AG04449 (cell line): ENCODE measurements at places on chromosomes 13 and 19.

GRCh38 chr13:50011461-50011860 is 3.8 kb upstream of the KCNRG start:
- DNase-seq, result no peak

GRCh38 chr13:46032341-46032740 is 20.2 kb downstream of the ZC3H13 start:
- no peak for DNase-seq

GRCh38 chr19:12092065-12092867 is 27.7 kb downstream of the ZNF844 start:
- peak; percentile 37 for DNase-seq

DNA sequence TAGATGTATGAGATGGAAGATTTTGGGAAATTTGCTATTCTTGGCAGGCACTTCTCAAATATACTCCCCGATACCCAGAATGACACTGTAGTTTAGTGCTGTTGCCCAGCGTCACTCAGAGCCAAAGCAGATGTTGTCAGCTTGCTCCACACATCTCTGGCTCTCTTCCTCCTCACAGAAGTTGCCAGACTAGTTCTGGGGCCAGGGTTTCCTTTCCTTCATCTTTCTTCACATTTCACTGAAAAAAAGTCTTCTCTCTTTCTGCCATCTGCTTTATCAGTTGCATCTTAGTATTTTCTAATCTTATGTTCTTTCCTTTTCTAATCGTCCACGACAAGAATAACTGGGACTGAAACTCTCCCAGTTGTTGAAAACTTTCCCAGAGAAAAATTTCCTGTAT is 251.4 kb downstream of the RGCC start:
- DNase-seq, result no peak

DNA sequence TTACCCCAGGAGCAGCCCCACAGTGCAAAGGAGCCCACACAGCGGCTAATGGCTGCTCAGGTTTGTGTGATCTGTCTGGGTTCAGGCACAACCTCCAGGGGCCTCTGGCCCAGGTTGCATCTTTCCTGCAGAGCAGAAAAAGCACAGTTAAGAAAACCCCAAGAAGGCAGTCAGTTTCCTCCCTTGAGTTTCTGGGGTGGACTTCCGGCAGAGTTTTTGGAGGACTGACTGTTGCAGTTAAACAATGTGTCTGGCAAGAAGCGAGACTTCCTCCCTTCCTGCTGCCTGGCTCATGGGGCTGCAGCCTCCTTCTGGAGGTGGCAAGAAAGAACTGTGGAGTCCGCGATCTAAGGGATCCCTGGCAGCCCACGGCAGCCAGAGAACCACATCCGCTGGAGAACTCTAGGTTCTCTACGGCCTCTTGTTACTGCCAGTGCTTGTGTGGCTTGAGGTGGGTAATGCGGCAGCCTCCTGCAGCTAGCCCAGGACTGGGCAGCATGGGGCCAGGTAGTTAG is 114.4 kb downstream of the ZDHHC20 start:
- DNase-seq, result no peak

GRCh38 chr19:32387701-32388392 is 17.7 kb upstream of the DPY19L3 start:
- DNase-seq, result no peak

DNA sequence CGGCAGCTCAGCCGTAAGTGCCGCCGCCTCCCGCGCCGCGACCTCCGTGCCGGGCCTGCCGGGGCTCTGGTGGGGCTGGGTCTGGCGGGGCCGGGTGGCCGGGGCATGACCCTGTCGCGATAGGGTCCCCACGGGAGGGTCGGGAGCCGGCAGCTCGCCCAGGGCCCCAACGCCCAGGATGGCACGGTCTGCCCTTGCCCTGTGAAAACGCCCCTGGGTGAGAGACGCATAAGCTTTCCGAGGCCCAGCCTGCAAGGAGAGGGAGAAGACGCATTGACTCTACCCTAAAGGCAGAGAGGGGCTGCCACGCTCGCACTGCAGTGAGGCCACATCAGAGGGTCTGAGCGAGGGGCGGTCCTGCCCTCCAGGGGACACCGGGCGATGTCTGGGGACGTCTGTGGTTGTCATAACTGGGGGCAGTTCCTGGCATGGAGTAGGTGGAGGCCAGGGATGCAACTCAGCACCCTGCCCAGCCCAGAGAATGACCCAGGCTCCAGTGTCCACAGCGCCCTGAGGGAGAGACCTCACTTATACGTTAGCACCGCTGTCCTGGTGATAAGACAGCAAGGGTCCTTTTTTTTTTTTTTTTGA is 539 bp downstream of the ZNF554 start:
- no peak for DNase-seq

DNA sequence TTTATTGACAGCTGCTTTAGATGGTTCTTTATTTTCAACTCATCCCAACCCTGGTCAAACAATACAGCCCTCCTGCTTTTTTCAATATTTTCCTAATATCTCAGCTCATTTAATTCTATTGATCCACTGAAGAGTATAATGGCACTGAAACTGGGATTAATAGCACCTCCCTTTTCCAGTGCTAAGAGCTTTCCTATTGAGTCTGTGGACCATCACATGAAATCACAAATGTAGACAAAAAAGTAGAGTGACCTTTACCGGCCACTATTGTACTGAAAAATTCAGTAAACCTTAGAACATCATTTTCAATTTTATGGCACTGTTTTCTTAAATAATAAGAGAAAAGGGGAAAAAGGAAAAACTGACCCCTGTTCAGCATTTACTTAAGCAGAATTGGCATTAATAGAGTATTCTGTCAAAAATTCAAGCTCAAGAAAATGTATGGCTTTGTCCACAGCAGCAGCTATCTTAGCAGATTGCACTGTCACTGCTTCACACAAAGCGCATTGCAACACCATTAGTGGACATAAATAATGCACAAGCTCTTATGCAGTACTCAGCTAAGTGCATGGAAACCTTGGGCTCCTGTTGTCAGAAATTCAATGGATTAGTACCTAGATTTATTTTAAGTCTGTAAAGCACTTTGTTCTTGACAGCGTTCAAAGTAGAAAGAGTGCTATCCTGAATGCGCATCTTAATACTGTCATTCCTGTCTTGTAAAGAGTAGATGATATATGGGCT is 851.0 kb upstream of the KLHL1 start:
- DNase-seq, result no peak

- DNase-seq, result no peak
These were observed 87.7 kb downstream of the ERCC5 start for GRCh38 chr13:102933523-102933922.

GRCh38 chr13:71374471-71375049 is 492.4 kb downstream of the DACH1 start:
- no peak for DNase-seq

DNA sequence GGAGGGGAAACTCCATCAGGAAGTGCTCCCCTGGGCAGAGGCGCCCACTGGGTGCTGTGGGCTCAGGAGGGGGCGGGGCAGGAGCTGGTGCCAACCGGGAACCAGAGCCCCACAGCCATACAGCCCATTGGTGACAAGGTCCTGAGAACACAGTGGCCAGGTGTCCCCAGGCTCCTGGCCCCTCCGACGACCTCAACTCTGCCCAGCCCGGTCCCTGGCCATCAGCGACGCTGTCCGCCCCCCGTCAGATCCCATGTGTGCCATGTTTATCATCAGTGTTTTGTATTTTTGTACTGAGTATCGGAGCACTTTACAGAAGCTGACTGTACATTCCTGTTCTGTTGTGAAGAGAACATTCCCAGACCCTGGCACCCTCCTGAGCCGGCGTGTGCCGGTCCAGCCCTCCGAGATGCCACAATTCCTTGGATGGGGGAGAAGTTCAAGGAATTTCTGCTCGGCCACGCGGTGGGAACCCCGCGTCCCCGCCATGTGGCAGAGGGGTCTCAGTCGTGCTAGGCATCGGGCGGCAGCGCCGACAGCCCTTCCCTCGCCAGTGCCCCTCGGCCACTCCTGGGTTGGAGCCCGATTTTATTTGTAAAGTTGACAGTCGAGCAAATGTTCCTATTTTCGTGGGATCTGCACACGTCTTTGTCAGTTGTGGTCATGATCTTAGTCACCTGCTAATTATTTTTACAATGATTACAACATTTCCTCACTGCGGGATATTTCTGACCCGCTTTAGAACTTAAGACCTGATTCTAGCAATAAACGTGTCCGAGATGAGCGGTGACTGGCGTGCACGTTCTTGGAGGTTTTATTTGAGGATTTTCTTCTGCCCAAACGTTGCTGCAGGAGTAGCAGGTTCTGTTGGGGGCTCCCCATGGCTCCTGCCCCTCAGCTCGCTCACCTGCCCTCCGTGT is 16.9 kb downstream of the PEX11G start:
- DNase-seq, result no peak

DNA sequence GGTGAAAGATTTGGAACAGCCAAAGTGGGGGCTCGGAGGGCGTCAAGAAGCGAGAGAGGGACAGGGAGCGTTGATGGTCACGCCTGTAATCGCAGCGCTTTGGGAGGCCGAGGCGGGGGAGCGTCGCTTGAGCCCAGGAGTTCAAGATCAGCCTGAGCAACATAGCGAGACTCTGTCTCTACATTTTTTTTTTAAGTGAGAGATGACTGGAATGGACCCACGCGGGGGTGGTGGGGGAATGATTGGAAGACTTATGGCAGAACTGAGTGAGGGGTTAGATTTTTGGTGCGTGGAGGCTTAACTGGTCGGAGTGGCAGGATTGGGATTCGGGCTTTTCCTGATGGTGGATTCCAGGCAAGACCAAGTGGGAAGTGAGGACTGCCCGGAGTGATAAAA is 725 bp downstream of the PSMD8 start:
- no peak for DNase-seq

GRCh38 chr13:53200498-53201453 is 172.2 kb downstream of the OLFM4 start:
- DNase-seq, result no peak

DNA sequence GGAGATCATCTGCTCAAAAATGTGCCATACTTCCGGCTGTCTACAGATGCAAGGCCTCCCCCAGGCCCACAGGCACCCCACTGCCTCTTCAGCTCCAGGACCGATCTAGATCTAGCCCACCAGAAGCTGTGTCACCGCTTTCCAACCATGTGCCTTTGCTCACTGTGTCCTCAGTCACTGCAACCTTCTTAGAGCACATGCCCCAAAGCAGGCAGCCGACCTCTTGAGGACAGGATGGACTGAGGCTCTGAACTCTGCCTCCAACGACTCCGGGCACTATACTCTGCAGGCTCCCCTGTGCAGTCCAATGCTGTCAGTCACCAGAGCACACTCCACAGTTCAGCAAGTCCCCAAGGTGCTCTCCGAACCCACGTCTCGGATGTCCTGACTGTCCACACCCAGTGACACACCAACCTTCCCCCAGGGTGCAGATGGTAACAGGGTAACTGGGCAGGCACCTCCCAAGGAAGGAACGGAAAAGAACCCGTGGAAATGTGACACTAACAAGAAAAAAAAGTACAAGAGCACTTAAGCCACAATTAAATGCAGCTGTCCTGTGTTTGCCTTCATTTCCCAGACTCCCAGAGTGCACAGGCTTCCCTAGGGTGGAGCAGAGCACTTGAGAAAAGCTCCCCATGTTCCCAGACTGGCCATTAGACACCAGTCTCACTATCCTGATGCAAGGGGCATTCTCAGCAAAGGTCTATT is 4.8 kb downstream of the STK24 start:
- DNase-seq, result no peak

- no peak for DNase-seq
These were observed 88.0 kb downstream of the ABCC4 start for GRCh38 chr13:95212983-95213850.

DNA sequence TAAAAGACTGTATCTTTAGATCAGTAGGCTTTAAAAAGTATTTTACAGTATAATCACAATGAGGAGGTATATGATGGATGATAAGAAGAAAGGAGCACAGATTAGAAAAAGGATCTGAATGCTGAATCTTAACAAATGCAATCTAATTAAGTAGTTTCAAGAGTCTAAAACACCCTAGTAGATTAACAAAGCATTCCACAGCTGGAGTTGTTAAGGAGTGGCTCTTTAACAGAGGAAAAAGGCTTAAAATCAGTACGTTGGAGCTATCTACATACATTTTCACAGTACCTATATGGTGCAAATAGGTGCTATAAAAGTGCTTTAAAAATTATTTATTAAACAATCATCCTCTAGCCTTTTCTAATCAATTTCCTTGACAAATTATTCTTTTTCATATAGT is 34.5 kb downstream of the TSC22D1 start:
- no peak for DNase-seq

DNA sequence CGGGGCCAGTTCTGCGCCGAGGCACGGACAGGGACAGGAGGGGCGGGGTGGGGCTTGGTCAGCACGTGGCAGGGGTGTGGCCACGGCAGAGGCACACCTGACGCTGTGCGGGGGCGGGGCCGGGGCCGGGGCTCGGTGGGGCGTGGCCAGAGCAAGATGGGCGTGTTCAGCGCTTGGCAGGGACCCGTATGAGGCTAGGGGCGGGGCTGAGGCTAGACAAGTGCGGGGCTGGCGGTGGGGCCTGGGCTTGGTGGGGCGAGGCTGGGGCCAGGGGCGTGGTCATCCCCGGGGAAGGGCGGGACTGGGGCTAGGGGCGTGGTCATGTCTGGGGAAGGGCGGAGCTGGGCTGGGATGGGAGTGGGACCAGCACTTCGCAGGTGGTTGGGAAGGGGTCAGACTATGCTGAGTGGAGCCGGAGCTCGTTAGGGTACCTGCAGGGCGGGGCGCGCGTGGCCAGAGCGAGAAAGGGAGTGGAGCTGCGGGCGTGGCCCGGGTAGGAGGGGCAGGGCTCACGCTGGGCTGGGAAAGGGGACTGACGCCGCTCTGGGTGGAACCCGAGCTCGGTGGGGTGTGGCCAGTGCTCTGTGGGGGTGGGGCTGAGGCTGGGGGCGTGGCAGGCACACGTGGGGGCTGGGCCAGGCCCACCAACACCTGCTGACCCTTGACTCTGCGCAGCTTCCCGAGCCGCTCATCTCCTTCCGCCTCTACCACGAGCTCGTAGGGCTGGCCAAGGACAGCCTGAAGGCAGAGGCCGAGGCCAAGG is 12.8 kb downstream of the POLR2E start:
- DNase-seq, result no peak

DNA sequence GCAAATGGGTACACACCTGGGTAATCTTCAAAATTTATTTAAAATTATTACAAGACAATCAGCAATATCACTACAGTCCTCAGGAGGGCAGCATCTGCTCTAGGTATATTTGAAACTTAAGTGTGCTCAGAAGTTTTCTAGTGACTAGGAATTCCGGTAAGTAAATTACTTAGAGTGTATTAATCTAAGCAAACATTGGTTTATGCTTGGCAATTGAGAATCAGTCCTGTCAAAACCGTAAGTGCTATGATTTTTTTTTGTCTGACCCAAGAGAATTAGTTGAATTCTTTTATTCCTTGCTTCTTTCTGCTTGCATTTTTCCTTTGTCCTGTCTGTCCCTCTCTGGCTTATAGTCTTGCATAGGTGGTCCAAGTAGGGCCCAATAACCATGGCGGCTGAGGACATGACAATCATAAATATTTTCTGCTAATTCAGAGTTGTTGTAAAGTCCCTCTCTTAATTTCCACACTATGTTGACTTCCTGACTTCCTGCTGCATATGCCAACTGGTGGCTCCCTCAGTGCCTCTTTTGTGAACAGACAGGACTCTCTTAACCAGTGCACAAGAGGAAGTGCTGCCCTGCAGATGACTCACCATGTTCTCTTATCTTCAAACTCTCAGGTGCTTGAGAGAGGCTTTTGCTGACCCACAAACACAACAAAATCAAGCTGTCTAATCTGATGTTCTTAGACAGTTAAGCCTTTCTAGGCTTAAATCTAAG is 82.2 kb downstream of the SLAIN1 start:
- DNase-seq, result peak; percentile 5

- DNase-seq, result no peak
These were observed 193.5 kb downstream of the ZNF536 start for GRCh38 chr19:30565636-30566035.
